T-helper 2 cell treated with Interferon-gamma antibody and Interleukin-4, amounts not matched to agents 5 μg/mL and 100 μg/mL, for 36 hours (primary cell): ENCODE measurements at places on chromosomes 12 and 14.

- H3K27me3 ChIP-seq = peaks cover 6% of the 10 kb centered on the region
- DNase-seq = no peak
- no peaks in the 10 kb centered on the region for H3K4me1 ChIP-seq
- no peaks in the 10 kb centered on the region for H3K36me3 ChIP-seq
- H3K27ac ChIP-seq = no peak overlapping the region
- H3K4me3 ChIP-seq = no peak overlapping the region
Measured at GRCh38 chr12:102415515-102415914, 64.8 kb downstream of the IGF1 start.

DNA sequence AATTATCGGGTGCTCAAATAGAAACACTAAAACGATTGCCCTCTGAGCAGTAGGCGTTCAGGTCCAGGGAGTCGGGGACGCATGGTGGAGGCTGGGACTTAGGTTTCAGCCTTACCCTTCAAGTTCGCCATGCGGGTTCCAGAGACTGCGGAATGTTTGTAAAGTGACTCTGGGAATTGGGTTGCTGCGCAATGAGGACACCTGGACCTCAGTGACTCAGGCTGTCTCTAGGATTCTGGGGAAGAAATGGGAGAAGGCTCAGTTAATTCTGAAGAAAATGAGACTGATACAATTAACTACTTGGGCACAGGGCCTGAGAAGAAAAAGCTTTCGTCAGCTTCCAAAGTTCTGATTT, 1.1 kb downstream of the LGALS3 start:
- H3K4me3 ChIP-seq = peak overlapping the region; percentile 78
- peaks cover 41% of the 10 kb centered on the region for H3K4me1 ChIP-seq
- peaks cover 24% of the 10 kb centered on the region for H3K36me3 ChIP-seq

GRCh38 chr14:50997712-50998111, 53.4 kb upstream of the PYGL start:
- H3K4me1 ChIP-seq = no peaks in the 10 kb centered on the region
- H3K27ac ChIP-seq = no peak overlapping the region
- no peak for DNase-seq

DNA sequence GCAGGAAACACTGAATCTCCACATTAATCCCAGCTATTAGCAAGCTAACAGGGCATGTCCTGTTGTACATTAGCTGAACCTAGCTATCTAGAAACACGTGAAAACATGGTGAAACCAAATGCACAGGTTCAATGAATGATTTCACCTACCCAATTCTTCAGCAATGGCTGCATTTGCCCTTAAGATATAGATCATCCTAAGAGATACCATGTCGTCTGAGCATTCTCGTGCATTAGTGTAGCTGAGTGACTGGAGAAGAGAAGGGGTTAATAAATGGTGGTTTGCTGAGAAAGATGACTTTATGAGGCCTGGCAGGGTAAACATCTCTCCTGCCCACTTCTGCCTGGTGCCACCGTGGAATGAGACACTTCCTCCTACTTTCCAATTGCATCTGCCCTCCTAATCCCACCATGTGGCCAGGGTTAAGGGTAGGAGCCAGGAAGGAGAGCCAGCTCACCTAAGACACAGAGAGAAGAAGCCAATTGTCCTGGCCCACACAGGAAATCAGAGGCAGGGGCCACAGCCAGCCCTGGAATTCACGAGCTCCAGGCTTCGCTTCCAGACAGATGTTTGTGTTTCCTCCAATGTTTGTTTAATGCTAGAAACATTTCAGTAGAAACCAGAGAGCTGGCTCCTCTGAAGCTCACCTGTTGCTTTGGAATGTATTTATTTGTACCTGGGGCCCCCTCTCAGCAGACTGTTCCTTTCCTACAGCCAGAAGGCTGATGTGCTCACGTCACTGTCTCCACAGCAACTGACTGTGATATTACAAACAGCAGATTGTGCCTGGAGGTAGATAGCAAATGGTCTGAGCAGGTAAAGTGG, 126.0 kb upstream of the PARP11 start:
- H3K27me3 ChIP-seq = peaks cover 3% of the 10 kb centered on the region
- no peak for DNase-seq
- H3K4me1 ChIP-seq = peaks cover 3% of the 10 kb centered on the region
- H3K27ac ChIP-seq = no peak overlapping the region
- H3K36me3 ChIP-seq = no peaks in the 10 kb centered on the region

DNA sequence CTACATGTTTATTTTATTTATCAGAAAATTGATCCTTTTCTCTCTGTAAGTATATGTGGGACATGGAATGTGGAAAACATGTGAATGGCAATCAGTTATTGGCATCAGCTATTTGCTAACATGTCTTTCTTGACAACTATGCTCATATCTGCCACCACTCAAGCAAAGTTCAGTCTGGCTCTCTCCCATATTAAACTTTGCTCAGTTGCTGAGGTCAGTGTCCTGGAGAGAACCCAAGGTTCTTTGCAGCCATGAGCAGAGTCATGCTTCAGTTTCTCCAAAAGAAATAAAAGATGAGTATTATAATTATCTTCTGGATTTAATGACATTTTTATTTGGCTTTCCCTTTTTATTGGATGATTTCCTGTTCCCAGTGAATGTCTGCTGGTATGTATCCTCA, 42.6 kb downstream of the A2M start:
- DNase-seq = no peak
- H3K27ac ChIP-seq = no peak overlapping the region
- no peaks in the 10 kb centered on the region for H3K36me3 ChIP-seq
- H3K4me1 ChIP-seq = no peaks in the 10 kb centered on the region
- peaks cover 5% of the 10 kb centered on the region for H3K27me3 ChIP-seq

DNA sequence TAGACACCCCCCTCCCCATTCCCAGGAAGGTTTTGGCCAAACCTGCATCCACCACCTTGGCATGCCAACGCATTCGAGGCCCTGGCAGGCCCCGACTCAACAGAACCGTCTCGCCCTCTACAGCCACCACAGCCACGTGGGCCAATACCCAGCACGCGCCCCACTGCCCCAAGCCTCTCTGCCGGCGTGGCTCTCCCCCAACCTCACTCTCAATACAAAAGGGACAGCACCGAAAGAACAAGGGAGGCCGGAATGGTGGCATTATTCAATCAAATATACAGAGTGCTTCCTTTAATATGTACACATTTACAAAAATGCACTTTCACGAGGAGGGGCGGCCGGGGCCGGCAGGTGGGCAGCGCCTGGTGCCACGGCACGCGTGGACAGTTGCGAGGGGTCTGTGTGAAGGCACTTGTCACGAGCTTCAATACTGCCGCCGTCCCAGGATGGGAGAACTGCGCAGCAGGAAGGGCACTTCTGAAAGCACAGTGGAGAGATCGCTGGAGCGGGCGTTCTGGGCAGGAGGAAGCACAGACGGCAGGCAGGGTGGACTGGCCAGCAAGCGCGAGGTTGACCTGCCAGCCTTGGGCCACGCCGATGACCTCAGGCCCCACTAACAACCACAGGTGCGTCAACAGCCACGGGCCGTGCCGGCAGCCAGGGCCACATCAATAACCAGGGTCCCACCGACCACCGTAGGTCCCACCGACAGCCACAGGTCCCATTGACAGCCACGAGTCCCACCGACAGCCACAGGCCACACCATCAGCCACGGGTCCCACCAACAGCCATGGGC, 26.9 kb downstream of the JAG2 start:
- no peak overlapping the region for H3K27ac ChIP-seq
- no peak for DNase-seq
- H3K27me3 ChIP-seq = no peaks in the 10 kb centered on the region
- no peak overlapping the region for H3K4me3 ChIP-seq

DNA sequence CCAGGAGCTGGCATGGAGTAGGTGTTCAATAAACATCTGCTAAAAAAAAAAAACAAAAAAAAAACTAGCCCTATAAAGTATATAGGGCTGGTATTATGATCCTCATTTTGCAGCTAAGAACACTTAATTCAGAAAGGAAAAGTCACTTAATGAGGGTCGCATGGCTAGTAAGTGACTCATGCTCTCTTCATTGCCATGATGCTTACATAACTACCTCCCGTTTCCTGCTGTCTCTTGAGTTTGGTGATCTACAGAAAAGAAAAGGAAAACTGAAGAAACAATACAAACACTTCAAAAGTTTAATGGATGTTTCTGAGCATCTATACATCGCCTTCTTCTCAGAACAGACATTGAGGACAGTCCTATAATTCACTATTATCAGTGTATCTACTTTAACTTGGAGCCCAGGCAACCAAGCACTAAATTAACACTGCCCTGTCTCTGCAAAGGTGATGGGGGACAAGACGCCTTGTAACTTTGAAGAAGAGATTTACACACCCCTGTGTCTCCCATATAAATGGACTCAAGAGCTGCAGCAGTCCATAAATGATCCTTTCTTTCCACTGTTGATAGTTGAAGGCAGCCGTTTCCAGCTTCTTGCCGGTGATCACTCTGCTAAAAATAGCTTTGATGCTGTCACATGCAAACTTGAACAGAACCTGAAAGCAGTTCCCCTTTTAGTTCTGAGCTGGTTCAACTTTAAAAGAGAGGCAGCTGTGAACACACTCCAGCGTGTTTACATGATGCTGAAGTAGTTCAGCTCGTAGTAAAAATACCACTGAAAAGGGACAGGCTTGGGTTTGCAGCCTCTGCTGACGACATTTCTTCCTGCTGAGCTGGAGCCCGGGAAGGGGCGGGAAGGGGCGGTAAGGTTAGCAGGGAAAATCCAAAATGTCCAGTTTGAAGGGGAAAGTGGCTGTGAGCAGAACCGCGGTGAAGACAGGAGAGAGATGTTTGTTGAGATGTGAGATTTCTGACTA, 113.3 kb downstream of the FOXN3 start:
- DNase-seq = peak; percentile 12
- no peaks in the 10 kb centered on the region for H3K27me3 ChIP-seq
- H3K27ac ChIP-seq = peak overlapping the region; percentile 67
- peaks cover 35% of the 10 kb centered on the region for H3K4me1 ChIP-seq
- peak overlapping the region; percentile 81 for H3K4me3 ChIP-seq

DNA sequence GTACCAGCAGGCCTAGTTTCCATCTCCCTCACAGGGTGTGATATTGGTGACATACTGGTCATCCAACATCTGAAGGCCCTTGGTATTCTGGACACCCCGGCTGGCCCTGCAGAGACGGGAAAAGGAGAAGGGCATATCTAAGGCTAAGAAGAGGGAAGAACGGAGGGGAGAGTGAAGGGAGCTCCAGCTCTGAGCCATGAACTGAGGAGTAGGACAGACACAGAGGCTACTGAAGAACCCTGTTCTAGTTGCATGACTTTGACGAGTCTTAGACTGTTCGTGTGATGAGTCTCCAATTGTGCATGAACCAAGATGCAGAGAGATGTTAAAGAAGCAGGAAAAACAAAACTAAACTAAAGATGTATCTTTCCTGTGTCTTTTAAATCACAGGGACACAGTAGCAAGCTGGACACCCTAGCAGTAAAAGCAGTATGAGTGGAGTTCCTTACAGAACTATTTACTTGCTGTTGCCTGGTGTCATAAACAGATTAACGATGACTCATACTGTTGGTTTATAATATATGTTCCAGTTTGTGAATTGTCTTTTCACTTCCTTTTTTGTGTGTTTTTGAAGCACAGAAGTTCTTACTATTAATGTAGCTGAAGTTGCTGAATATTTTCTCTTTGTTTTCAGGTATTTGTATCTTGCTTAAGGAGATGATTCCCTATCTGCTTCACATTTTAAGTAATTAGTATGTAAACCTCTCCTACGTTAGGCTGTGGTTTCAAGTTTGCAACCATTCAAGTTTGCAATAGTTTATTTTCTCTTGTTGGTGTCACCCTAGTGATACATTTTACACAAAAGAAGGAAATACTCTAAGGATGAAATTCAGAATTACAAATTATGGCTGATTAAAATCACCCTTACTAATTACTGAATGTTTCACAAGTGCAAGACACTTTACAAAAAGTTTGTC, 15.7 kb downstream of the FAR2 start:
- DNase-seq = no peak
- peak overlapping the region; percentile 17 for H3K27ac ChIP-seq
- H3K4me3 ChIP-seq = no peak overlapping the region
- peaks cover under 1% of the 10 kb centered on the region for H3K36me3 ChIP-seq
- peaks cover 15% of the 10 kb centered on the region for H3K27me3 ChIP-seq

DNA sequence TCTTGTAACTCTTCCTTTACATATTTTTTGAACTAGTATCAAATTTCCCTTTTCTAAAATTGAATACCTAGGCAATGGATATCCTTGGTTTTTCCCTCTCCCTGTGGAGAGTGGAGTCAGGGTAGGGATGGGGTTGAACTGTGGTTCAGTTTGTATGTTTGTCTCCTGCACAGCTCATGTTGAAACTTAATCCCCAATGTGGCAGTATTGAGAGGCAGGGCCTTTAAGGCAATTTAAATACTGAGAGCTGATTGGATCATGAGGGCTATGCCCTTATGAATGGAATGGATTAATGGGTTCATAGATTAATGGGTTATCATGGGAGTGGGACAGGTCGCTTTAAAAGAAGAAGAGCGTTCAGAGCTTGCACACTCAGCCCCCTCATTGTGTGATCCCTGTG, 127.2 kb upstream of the RGS6 start:
- no peaks in the 10 kb centered on the region for H3K4me1 ChIP-seq
- H3K36me3 ChIP-seq = no peaks in the 10 kb centered on the region
- H3K27ac ChIP-seq = no peak overlapping the region
- peaks cover 28% of the 10 kb centered on the region for H3K27me3 ChIP-seq
- no peak overlapping the region for H3K4me3 ChIP-seq

GRCh38 chr14:73888971-73889370, 2.3 kb downstream of the ZNF410 start:
- no peak overlapping the region for H3K27ac ChIP-seq
- peak overlapping the region; percentile 91 for H3K4me3 ChIP-seq
- peaks cover 11% of the 10 kb centered on the region for H3K36me3 ChIP-seq
- DNase-seq = no peak
- H3K27me3 ChIP-seq = no peaks in the 10 kb centered on the region

DNA sequence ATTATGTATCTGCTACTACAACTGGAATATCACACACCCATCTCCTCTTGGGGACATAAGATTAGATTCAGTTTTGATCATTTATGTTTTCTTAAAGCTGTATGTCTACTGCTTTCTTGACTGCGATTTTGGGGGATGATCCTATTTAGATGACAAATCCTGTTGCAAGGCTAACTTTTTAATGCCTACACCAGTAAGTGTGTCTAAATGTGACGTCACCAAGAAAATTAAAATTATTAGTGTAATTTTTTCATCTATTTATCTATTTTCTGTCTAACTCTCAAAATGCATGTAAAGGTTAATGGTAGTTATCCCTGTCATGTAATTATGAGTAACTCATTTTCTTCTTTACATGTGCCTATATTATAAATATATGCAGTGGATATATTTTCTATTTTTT, 170.9 kb upstream of the PPFIA2 start:
- no peak overlapping the region for H3K27ac ChIP-seq
- H3K4me1 ChIP-seq = no peaks in the 10 kb centered on the region
- no peaks in the 10 kb centered on the region for H3K36me3 ChIP-seq
- H3K4me3 ChIP-seq = no peak overlapping the region
- DNase-seq = no peak
- peaks cover 2% of the 10 kb centered on the region for H3K27me3 ChIP-seq

GRCh38 chr12:78457938-78458337, 406.6 kb upstream of the SYT1 start:
- H3K4me1 ChIP-seq = no peaks in the 10 kb centered on the region
- H3K27me3 ChIP-seq = no peaks in the 10 kb centered on the region
- no peak for DNase-seq
- no peak overlapping the region for H3K27ac ChIP-seq

- no peak overlapping the region for H3K4me3 ChIP-seq
- peaks cover 8% of the 10 kb centered on the region for H3K36me3 ChIP-seq
- peak overlapping the region; percentile 49 for H3K27ac ChIP-seq
- no peaks in the 10 kb centered on the region for H3K27me3 ChIP-seq
- H3K4me1 ChIP-seq = peaks cover 46% of the 10 kb centered on the region
Measured at GRCh38 chr14:73777420-73777819, 63.2 kb upstream of the PNMA1 start.
